ENCODE measurements at places on chromosomes 2 and 18. TPM values are rescaled to one million over a fixed set of nuclear protein-coding genes. Genes with fewer than 3 reads are reported as not detected.
A peak's percentile ranks its signal among the peaks of the same experiment; 100 is the strongest.

GRCh38 chr2:96204836-96205624 is 3.6 kb downstream of the STARD7 start:
- no peak for DNase-seq

DNA sequence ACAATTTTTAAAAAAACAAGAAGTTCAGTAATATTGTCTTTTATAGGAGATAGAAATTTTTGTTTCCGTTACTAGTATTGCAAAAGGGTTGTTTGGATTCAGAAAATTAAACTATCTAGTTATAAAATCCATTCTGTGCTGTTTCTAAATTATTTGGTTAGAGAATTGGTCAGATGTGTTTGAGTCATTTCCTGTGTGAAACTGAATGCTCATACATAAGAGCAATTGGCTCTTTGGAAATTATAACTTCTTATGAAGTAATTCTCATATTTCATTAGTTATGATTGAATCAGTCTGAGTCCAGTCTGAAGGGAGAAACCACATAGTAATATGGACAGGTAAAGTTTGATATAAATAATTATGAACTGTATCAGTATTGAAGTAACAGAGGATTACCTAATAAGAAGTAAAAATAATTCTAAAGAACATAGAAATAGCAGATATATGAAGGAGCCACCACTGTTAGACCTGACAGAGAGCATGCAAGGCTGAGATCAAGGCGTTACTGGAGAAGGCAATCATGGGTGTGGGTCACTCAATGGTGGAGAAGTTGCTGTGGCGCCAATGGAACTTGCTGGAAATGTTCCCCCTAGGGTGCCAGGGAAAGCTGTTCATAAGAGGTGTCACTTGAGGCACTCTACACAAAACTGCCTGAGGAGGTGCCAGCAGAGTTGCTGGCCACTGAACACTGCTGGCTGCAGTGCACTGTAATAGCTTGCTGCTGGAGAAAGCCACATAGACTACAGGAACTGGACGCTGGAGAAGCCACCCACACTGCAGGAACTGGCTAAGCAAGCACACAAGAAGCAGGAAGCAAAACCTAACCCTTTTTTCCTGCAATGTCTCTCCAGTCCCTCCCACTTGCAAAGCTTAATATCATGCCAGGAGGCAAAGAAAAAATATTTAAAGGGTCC is 18.0 kb upstream of the FAP start:
- DNase-seq, result peak; percentile 2

DNA sequence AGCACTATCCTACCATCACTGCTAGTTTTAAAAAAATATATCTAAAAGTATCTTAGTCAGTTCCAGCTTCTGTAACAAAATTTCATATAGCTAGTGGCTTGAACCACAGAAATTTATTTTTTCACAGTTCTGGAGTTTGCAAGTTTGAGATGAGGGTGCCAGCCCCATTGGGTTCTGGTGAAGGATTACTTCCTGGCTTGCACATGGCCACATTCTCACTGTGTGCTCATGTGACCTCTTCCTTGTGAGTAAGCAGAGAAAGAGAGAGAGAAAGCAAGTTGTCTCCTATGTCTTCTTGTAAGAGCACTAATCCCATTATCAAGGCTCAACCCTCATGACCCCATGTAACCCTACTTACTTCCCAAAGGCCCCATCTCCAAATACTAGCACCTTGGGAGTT is 158.9 kb downstream of the DOK6 start:
- no peak for DNase-seq

The TBR1 gene
- total RNA-seq, result not detected

The MEP1B gene
- total RNA-seq, result not detected

All from GM23338 (cell line).